ENCODE measurements at places on chromosomes 6 and 20.

- DNase-seq: no peak
Observed at GRCh38 chr6:53375847-53376246, 27.1 kb upstream of the ELOVL5 start.

GRCh38 chr6:166413491-166413951 lies 30.8 kb upstream of the MPC1 start:
- DNase-seq: peak; percentile 52

DNA sequence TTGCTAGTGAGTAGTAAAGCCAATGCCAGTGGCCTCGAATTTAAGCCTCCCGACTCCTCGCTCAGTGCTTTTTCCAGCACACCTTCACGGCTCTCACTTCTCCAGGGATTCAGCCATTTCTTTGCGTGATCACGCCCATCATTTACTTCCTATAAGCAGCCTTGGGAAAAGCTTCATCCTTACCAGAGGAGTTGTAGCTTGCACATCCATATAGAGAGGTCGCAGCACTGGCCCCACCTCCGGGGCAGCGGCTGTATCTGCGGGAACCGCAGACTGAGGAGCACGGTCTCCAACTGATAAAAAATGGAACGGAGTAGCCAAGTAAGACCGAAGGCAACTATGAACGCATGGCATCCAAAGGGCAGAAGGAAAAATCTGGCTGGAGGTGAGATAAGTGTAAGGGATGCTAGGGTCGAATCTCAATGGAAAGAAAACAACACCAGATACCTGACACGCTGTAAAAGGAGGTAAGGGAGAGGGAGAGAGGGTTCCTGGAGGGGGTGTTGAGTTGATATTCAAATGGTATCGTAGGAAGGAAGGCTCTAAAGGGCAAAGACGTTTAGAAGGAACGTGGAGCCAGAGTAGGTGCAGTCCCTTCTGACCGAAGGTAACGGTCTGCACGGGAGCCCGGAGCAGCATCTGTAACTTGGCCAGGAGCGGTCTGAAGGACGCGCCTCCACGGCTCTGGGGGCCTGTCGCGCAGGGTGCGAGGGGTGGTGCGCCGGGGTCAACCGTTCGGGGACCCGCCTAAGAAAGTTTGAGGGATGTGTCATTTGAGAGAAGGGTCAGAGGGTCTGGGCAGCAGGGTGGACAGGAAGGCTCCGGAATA lies 640 bp downstream of the NFS1 start:
- DNase-seq: peak; percentile 16

DNA sequence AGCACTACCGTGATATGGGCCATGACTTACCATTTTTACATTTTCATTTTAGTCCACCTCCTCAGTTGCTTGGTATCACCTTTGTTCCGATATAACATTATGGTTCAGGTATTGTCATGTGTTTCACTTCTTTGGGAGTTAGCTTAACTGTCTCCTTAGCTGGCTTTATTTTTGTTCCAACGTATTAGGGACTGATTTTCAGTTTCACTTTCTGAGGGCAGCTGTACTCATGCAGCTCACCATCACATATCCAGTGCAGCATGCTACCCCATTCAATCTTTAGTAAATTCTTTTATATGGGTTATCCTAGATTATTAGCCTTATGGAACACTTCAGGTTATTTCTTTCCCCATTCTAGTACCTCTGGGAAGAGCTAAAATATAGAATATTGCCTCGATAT lies 362.2 kb upstream of the IRAK1BP1 start:
- DNase-seq: no peak

DNA sequence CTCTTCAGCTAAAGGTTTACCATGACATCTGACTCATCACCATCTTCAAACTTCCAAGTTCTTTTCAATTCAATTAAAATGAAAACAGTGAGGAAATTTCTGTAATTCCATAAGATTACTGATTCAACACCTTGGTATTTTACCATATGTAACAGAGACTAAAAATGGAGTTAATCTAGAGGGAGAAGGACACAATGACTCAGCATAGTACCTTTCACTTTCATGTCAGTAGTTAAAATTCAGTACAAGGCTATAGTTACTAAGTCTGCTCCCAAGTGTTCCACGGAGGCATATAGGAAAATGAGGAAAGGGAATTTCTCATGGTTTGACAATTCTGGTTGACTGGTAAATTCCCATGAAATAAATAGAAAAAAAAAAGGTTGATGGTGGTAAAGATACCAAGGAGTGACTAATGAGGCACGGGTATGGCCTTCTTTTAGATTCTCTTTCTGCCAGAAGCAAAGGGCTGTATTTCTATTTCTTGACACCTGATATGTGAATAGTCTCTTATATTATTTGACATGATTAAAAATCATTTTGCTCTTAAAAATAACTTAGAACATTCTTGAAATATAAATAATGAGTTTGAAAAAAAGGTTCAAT lies 526.7 kb upstream of the ADGRB3 start:
- no peak for DNase-seq

DNA sequence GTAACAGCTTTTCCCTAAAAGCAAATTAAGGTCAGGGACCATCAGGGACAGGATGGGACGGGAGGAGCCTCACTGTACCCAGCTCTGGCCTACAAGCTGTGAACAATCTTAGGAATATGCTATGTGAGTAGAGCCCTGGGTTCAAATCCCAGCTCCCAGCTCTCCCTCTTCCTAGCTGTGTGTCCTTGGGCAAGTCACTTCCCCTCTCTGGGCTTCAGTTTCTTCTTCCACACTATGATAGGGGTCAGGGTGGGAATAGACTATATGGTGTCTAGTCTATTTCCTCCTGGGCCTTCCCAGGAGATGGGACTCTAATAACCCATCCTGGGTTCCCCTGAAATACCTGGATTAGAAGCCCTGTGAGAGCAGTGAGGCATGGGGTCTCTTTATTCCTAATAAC lies 41.6 kb downstream of the CPNE5 start:
- no peak for DNase-seq

- DNase-seq: no peak
Observed at GRCh38 chr6:79463621-79464050, 73.6 kb downstream of the LCA5 start.

- DNase-seq: no peak
Observed at GRCh38 chr6:52326540-52327364, 35.2 kb upstream of the PAQR8 start.

DNA sequence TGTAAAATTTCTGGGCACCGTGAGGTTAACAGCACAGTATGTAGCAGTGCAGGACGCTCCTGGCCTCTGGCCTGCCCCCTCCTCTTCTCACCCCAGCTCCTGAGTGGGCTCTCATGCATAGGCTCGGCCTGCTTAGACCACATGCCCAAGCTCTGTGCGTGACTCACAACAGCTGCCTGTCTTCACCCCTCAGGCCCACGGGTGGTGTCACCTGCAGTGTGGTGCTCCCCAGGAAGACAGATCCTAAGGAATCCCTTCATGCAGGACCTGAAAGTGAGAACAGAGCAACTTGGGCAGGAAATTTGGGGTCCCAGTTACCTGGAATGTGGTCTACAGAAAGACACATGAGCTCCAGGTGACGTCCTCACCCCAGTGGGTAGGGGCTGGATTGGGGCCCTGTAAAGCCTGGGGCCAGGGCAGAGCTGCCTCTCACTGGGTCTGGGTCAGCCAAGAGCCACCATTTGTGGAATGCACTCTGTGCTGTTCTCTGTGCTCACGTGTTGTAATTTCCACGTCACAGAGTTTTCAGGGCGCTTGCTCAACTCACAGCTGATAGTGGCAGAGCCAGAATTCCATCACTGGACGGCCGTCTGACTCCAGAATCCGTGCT lies 37.0 kb upstream of the PXDC1 start:
- no peak for DNase-seq

GRCh38 chr6:30329331-30329730 lies 2.6 kb downstream of the TRIM39 start:
- DNase-seq: peak; percentile 13

GRCh38 chr6:152085451-152085921 lies 278.0 kb downstream of the ESR1 start:
- DNase-seq: no peak

GRCh38 chr6:132209351-132209750 lies 191.9 kb downstream of the MOXD1 start:
- DNase-seq: no peak

- DNase-seq: no peak
Observed at GRCh38 chr6:128172752-128173682, 272.2 kb upstream of the THEMIS start.

- no peak for DNase-seq
Observed at GRCh38 chr6:143676437-143677045, 1.2 kb upstream of the PHACTR2 start.

DNA sequence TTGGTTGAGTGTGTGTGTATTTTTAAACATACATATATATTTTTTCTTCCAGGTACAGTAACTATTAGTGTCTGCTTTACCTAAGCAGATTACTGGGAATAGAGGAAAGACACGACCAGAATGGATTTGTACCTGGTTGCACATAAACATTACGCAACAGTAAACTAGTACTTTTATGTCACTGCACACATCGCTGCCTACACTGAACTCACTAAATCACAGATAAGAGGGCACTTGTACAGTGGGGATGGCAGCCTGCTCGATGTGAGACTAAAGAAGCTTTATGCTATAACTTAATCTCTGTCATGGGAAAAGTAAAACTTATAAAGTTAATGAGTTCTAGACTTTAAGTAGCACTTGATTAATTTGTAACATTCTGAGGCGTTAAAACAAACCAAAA lies 89.5 kb upstream of the SIM1 start:
- no peak for DNase-seq

- no peak for DNase-seq
Observed at GRCh38 chr6:149223904-149224351, 93.6 kb upstream of the TAB2 start.

DNA sequence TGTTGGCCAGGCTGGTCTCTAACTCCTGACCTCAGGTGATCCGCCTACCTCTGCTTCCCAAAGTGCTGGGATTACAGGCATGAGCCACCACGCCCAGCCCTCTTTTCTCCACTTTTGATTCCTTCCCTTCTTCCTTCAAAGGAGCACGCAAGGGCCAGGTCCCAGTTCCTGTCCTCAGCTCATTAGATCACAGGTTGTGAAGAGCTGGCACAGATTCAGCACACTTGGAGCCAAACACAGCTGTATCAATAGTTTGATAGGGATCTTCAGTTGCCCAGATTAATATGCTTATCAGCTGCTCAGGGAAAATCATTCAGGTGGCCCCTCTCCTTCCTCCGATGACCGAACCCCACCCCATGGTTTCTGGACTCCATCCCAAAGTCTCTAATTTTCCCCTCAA lies 14.4 kb upstream of the SLC22A23 start:
- DNase-seq: no peak

DNA sequence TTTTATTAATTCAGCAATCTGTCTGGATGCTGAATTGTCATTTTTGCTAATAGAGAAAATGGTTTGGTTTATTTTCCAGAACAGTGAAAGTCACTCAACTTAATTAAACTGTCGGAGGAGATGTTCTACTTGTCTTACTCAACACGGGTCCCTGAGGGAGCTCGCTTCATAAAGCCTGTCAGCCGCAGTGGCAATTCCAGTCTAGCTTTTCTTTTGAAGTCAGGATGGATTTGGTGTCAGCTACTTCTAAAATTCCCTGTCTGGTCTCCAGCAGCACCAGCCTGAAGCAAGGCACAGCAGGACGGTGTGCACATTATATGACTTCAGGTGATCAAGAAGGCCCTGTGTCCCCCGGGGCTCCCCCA lies 261.5 kb downstream of the SLC24A3 start:
- DNase-seq: no peak

- DNase-seq: no peak
Observed at GRCh38 chr6:27785294-27785693, 126.9 kb downstream of the OR2B2 start.

DNA sequence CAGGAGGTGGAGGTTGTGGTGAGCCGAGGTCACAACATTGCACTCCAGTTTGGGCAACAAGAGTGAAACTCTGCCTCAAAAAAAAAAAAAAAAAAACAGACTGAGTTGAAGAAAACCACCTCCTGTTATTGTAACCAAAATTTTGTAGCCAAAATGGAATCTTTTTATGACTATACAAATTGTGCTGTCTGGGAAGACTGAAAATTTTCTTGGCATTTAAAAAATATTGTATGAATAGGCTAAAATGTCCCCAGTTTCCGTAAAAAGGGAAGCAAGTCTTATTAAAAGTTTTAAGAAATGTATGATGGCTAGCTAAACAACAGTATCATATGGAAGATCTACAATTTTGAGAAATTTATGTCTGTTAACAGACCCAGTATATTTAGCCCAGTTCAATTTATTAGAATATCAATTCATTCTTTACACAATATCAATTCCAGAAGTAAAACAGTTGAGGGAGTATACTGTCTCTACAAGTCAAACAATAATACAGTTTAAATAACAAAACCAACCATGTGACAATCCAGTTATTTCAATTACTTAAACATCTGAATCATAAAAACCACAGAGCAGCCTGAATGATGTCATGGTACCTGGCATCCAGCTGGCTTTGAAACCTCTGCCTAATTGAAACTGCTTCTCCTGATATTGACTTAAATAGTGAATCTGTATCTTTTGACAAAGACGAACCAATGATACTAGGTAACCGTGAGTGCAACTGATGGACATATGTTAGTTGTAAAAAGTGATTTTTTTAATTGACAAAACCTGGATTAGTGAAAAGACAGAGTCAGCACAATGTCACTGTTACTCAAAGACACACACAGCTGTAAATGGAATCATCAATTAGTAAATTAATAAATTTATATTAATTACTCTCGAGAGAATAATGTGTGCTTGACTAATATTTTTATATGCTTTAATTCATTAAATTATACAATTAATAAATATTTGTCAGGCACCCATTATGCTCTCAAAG lies 166.6 kb upstream of the MARCKS start:
- peak; percentile 22 for DNase-seq

- no peak for DNase-seq
Observed at GRCh38 chr6:38796006-38796405, 80.9 kb downstream of the DNAH8 start.

DNA sequence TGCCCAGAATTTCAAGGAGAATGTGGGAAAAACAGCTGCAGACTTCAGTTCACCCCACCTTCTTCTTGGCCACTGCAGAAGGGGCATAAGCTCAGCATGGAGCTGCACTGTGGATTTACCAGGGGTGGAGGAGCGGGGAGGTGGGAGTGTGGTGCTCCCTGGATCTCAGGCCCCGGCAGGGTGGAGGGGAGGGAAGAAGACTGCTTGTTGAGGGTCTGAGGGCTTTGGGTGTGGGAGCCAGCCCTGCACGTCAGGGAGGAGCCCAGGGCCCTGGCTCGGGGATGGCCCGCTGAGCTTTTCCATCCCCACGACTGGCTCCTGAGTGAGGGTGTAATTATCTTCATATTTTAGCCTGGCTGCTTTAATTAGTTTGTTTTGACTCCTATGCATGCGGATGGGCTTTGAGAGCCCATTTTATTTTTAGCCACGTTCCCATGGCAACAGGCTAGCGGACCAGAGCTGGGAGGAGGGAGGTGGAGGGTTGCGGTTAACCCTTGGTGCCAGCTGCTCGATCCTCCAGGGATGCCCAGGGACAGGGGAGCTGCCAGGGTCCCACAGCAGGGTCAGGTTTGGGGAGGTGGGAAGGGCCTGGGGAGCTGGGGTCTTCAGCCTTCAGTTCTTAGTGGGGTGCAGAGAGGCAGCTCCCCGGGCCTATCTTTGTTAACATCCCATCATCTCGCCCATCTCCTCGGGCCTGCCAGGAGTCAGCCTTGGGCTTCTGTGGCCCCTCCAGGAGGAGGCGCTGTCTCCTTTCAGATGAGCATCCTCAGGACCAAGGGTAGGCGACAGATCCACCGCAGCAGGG lies 68.2 kb downstream of the RAB44 start:
- peak; percentile 90 for DNase-seq

- DNase-seq: peak; percentile 42
Observed at GRCh38 chr20:23086056-23086566, at the start of gene CD93. Gene CD93, minus strand, starts transcription at chr20:23086324. Its CDS starts 132 bp downstream, at chr20:23086192.

- DNase-seq: peak; percentile 13
Observed at GRCh38 chr6:130362128-130362527, 3.7 kb upstream of the TMEM200A start.

Data from activated CD8-positive, alpha-beta T cell treated with anti-CD3 and anti-CD28 coated beads for 36 hours (primary cell).